ENCODE measurements at places on chromosomes 16 and 17.

DNA sequence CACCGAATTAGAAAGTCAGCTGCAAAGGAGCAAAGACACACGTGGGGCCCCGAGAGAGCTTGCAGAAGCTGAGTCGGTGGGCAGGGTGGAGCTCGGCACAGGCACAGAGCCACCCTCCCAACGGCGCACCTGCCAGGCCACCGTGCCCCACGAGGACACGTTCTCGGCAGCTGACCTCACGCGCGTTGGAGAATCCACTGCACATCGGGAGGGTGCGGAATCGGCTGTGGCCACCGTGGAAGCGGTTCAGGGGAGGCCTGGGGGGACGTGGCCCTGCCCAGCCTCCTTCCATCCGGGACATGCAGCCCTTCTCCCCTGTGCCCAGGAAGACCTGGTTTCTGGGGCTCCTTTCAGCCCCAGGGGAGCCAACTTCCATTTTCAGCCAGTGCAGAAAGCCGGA is 20.9 kb upstream of the ZFPM1 start:
- no peak for DNase-seq

GRCh38 chr16:886802-887731 is 83.7 kb downstream of the LMF1 start:
- no peak for DNase-seq

DNA sequence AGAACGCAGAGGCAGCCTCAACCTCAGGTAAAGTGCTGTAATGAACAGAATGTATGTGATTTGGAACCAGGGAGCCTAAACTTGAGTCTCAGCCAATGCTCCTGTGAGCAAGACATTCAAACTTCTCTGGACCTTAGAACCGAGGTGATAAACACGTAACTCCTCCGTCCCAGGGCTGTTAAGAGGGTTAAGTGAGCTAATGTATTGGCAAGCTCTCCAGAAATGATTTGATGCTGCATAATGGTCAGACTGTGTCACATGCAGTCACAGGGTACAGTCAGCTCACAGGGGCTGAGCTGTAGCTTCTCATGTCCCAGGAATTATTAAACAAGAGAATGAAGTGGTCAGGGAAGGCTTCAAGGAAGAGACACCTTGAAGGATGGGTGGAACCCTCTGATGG is 10.0 kb upstream of the SLC4A1 start:
- no peak for DNase-seq

- DNase-seq = no peak
Observed at GRCh38 chr17:79152110-79152509, 77.5 kb downstream of the ENGASE start.

DNA sequence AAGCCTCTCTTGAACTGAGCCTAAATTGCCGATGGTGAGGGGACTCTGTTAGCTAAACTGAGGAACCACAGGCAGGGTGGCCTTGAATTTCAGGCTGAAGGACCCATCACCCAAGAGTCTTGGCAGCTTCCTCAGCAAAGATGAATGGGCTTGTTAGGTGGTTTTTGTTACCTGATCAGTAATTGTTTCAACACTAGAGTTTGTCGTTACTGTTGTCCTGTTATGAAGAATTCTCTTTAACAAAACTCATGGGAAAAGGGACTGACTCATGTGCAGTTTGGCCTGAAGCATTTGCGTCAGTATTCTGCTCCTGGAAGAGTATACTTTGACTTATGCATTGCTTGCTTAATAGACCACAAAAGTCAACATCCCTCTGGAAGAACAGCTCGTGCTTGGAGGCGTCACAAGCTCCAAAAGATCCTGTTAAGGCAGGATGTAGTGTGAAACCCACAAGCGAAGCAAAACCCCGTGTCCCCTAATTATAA is 206.0 kb downstream of the IRX3 start:
- DNase-seq = no peak

GRCh38 chr17:45229681-45230409 is 8.2 kb downstream of the FMNL1 start:
- no peak for DNase-seq

DNA sequence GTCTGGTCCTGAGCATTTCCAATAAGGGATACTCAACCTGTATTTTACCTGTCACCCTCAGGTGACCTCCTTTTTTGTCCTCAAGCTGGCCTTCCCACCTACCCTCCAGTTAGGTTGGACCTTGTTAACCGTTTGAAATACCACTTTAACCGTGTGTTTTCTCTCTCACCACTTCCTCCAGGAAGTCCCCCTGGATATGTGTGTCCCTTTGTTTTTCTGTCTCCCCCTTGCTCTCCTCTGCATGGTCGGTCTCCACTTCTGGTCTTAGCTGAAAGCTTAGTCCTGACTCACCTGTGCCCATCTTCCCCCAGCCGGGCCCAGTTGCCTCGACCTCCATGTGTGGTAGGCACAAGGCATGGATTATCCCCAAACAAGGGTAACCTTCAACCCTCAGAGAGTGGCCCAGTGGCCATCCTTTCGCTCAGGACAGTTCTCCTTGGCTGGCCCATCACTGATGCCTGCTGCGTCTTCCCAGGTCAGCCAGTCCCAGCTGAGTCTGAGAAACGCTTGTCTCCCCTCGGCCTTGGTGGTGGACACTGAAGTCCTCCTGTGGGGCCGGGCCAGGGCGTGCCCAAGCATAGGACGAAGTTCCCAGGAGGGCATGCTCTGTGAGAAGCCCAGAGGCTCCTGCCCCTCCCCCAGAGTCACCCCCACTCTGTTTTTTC is 20.0 kb downstream of the LASP1 start:
- no peak for DNase-seq

DNA sequence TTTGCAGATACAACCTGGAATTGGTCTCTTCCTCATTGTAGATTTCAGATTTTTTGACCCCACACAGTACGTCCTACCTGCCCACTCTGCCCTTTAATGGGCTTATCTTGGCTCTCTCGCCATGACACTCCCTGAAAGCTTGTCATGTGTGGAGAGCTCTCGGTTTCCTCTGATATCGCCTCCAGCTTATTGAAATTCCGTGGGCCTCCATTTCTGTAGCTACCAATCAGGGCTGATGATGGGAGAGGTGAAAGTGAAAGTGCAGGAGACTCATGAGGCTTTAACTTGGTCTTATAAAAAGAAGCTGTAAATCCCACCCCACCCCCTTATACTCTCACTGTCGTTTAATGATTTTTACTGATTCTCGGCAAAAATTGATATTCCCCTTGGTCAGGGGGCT is 17.7 kb downstream of the HOXB1 start:
- no peak for DNase-seq

- no peak for DNase-seq
Observed at GRCh38 chr16:86073103-86073625, 174.2 kb downstream of the IRF8 start.

GRCh38 chr17:82776454-82776853 is 24.6 kb downstream of the TBCD start:
- DNase-seq = no peak

Measured in stimulated activated CD8-positive, alpha-beta memory T cell treated with anti-CD3 and anti-CD28 coated beads, Interleukin-2, amount 100 ng/mL, for 48 hours (primary cell).